SJSA1 (cell line): ENCODE measurements at places on chromosomes 1 and 21. TPM values are rescaled to one million over a fixed set of nuclear protein-coding genes. Genes with fewer than 3 reads are reported as not detected.

GRCh38 chr21:46081022-46081861, 16.7 kb upstream of the COL6A2 start:
- H3K36me3 ChIP-seq, result no peaks in the 10 kb centered on the region
- no peaks in the 10 kb centered on the region for H3K27me3 ChIP-seq
- no peak overlapping the region for H3K27ac ChIP-seq
- no peak overlapping the region for H3K4me3 ChIP-seq
- peaks cover 22% of the 10 kb centered on the region for H3K4me1 ChIP-seq

- H3K4me3 ChIP-seq, result no peak overlapping the region
- no peaks in the 10 kb centered on the region for H3K27me3 ChIP-seq
- no peak overlapping the region for H3K27ac ChIP-seq
Measured at GRCh38 chr1:234395297-234395696, 22.0 kb downstream of the COA6 start.

GRCh38 chr1:14181191-14181795, 417.2 kb upstream of the KAZN start:
- no peaks in the 10 kb centered on the region for H3K36me3 ChIP-seq
- H3K4me1 ChIP-seq, result no peaks in the 10 kb centered on the region
- H3K27ac ChIP-seq, result no peak overlapping the region
- H3K4me3 ChIP-seq, result no peak overlapping the region

- peaks cover 30% of the 10 kb centered on the region for H3K4me1 ChIP-seq
- no peak for DNase-seq
- H3K36me3 ChIP-seq, result no peaks in the 10 kb centered on the region; the same call in 1 of the 2 replicates
- H3K27ac ChIP-seq, result no peak overlapping the region
- no peak overlapping the region for H3K4me3 ChIP-seq
- no peaks in the 10 kb centered on the region for H3K27me3 ChIP-seq
Measured at GRCh38 chr1:39147099-39148025, 57.1 kb upstream of the MACF1 start.

The SPRR2E gene
- total RNA-seq, result not detected in 2 replicates

The KCNA2 gene
- not detected in 2 replicates for total RNA-seq

The KRTAP23-1 gene
- not detected in 2 replicates for total RNA-seq

DNA sequence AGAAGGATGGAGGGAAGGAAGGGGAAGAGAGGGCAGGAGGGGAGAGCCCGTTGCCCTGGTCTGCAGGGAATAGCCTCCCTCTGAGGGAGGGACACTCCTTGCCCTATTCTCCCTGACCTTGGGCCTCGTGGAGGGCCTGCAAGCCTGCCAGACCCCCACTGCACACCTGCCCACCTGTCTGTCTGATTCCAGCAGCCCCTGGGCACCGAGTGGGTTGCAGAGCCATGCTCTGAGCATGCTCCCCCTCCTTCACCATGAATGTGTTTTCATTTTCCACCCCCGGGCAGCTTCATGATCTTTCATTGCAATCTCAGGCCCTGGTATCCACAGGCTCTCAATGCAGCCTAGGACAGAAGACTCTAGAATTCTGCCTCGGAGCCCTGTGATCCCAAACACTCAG, 5.1 kb upstream of the NPHP4 start:
- no peaks in the 10 kb centered on the region for H3K36me3 ChIP-seq
- no peak overlapping the region for H3K4me3 ChIP-seq
- no peaks in the 10 kb centered on the region for H3K27me3 ChIP-seq

The KRTAP11-1 gene
- not detected in 2 replicates for total RNA-seq

The CD244 gene
- not detected in 2 replicates for total RNA-seq

The ST7L gene
- total RNA-seq, result 15.0 and 28.4 TPM in 2 replicates

DNA sequence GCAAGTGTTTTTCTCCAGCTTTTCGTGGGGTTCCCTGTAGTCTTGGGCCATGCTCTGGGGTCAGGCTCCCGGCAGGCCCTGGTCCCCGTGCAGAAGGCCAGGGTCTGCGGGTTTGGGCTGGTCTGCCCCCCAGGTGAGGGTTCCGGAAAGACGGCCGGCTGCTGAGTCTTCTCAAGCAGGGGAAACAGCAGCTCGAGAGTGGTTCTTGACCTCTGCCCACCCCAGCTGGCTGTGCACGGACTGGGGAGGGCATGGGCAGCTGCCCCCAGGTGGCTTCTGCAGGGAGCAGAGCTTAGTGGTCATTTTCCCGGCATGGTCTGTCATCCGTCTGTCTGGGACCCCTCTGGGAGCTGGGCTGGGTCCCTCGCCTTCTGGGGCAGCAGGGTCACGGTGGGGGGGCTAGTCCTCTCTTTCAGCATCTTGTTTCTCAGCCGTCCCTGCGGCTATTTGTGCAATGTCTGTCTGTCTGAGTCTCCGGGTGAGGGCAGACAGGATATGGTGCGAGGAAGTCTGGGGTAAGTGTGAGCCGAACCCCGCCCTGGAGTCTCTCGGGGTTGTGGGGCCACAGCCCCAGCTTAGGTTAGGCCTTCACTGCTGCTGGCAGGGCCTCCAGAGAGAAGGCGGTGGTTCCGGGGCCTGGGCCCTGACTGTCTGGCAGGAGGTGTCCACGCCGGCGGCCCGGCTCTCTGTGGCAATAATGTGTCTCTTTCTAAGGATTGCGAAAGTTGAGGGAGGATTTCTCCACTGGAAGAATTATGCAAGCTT, 6.1 kb downstream of the SKI start:
- H3K27ac ChIP-seq, result no peak overlapping the region
- no peak overlapping the region for H3K4me3 ChIP-seq
- H3K27me3 ChIP-seq, result no peaks in the 10 kb centered on the region
- DNase-seq, result no peak

DNA sequence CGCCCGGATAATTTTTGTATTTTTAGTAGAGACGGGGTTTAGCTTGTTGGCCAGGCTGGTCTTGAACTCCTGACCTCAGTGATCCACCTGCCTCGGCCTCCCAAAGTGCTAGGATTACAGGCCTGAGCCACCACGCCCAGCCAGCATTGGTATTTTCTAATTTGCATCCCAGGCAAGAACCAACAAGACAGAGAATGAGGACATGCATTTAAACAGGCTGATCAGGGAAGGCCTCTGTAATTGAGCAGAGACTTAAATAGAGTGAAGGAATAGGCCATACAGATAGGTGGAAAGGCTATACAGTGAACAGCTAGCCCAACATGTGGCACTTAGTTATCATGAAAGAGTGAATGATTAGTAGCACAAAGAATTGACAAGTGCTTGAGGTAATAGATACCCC, 230.4 kb downstream of the SLC35F3 start:
- no peak overlapping the region for H3K27ac ChIP-seq
- H3K4me1 ChIP-seq, result no peaks in the 10 kb centered on the region
- no peak overlapping the region for H3K4me3 ChIP-seq

The AMPD1 gene
- total RNA-seq, result not detected in 2 replicates

- H3K4me1 ChIP-seq, result no peaks in the 10 kb centered on the region
- no peaks in the 10 kb centered on the region for H3K27me3 ChIP-seq
- H3K4me3 ChIP-seq, result no peak overlapping the region
- no peaks in the 10 kb centered on the region for H3K36me3 ChIP-seq
- DNase-seq, result no peak
Measured at GRCh38 chr1:67484492-67484891, 54.3 kb upstream of the SERBP1 start.

The CLCNKB gene
- not detected in 2 replicates for total RNA-seq

The ASTN1 gene
- 0.06 and 0.13 TPM in 2 replicates for total RNA-seq

The PPIE gene
- 43.0 and 48.7 TPM in 2 replicates for total RNA-seq

GRCh38 chr21:29190923-29191331, 60.5 kb downstream of the MAP3K7CL start:
- no peaks in the 10 kb centered on the region for H3K36me3 ChIP-seq
- H3K27me3 ChIP-seq, result no peaks in the 10 kb centered on the region
- no peak overlapping the region for H3K4me3 ChIP-seq
- H3K4me1 ChIP-seq, result peaks cover 29% of the 10 kb centered on the region

DNA sequence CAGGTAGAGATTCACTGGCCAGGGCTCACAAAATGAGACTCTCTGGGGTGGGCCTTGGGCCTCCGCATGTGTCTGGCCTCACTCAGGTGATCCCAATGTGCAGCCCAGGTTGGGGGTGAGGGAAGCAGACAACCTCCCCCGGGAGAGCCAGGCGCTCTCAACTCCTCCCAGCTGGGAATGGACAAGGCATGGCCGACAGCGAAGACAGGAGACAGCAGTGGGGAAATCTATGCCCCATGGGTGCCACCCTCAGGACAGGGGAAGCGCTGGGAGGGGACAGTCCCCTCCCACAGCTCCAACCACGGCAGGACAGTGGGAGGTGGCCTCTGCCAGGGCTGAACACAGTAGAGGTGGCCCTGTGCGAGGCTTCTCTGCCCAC, 47.7 kb downstream of the PRDM15 start:
- DNase-seq, result no peak
- no peaks in the 10 kb centered on the region for H3K27me3 ChIP-seq
- no peaks in the 10 kb centered on the region for H3K4me1 ChIP-seq
- no peak overlapping the region for H3K27ac ChIP-seq

The SEC16B gene
- total RNA-seq, result 0.13 and 0.82 TPM in 2 replicates

The WDR64 gene
- 0.24 TPM in 1 of 2 replicates, not detected in the other for total RNA-seq

- H3K27me3 ChIP-seq, result no peaks in the 10 kb centered on the region
- no peak overlapping the region for H3K27ac ChIP-seq
- H3K36me3 ChIP-seq, result no peaks in the 10 kb centered on the region
- H3K4me1 ChIP-seq, result no peaks in the 10 kb centered on the region
- no peak overlapping the region for H3K4me3 ChIP-seq
Measured at GRCh38 chr1:27053977-27054753, 41.5 kb upstream of the TENT5B start.

The C1orf210 gene
- total RNA-seq, result not detected in 2 replicates

DNA sequence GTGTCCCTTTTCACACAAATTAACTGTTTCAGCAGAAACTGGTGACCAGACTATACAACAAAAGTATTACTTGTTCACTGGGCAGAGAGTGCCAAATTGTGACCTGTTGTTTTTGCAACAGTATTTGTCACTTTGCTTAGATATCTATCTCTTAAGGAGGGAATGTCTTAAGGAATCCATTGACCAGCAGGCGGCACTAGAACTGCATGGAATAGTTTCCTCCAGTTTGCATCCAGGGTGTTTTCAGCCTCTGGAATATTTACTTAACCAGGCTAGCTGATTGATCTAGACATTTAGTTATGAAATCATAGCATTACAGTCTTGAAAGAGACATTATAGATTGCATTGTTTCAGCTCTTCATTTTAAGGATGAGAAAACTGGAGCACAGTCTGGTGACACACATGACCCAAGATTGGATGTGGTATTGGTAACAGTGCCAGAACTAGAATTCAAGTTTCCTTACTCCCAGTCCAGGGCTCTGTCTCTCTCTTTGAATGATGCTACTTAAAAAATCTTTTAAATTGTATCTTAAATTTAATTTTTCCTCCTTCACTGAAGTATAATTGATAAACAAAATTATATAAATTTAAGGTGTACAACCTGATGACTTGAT, 16.9 kb downstream of the RPTN start:
- H3K27me3 ChIP-seq, result peaks cover 8% of the 10 kb centered on the region; the same call in 1 of the 2 replicates
- no peak overlapping the region for H3K4me3 ChIP-seq
- H3K36me3 ChIP-seq, result no peaks in the 10 kb centered on the region

DNA sequence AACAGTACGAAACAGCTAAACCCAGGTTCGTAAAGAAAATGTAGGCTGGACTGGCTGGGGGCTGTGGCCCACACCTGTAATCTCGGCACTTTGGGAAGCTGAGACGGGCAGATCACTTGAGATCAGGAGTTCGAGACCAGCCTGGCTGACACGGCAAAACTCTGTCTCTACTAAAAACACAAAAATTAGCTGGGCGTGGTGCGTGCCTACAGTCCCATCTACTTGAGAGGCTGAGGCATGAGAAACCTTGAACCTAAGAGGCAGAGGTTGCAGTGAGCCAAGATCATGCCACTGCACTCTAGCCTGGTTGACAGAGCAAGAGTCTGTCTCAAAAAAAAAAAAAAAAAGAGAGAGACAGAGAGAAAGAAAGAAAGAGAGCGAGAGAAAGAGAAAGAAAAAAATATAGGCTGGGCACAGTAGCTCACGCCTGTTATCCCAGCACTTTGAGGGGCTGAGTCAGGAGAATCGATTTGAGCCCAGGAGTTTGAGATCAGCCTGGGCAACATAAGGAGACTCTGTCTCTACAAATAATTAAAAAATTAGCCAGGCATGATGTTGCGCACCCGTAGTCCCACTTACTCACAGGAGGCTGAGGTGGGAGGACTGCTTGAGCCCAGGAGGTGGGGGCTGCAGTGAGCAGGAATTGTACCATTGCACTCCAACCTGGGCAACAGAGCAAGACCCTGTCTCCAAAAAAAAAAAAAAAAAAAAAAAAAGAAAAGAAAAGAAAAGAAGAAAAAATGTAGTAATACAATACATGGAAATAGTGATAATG, 35.7 kb downstream of the CAPZB start:
- no peaks in the 10 kb centered on the region for H3K27me3 ChIP-seq
- peaks cover 84% of the 10 kb centered on the region for H3K4me1 ChIP-seq
- H3K4me3 ChIP-seq, result no peak overlapping the region
- no peak for DNase-seq

DNA sequence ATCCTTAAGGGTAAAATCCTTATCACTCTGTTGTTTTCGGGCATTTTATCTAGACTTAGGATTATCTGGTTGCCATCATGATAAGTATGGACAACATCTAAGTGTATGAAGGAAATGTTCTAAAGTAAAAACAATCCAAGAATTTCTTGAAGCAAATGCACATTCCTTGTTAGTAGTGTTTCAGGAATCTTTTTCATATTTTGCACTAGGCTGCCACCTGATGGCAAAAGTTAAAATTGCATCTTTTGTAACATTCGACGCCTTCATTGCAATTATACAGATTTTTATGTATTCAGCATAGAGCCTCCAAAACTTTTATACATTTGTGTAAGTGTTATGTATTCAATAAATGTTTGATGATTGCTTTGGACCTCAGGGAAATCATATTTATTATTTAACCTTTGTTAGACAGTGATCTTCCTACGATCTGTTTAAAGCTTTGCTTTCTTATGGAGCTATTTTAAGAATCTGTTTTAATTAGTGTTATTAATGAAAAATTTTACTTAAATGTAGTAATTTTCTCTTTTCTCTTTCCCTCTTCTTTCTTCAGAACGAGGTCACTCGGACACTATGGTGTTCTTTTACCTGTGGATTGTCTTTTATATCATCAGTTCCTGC, 49.4 kb upstream of the KIAA1614 start:
- 0 out of 2 replicates have a peak, but pooled peaks cover 2% of the 10 kb centered on the region for H3K36me3 ChIP-seq
- DNase-seq, result no peak
- H3K27me3 ChIP-seq, result no peaks in the 10 kb centered on the region
- no peaks in the 10 kb centered on the region for H3K4me1 ChIP-seq
